Right forelimb (tissue), 1 donor: ENCODE measurements at places on chromosomes 16 and 17.

DNA sequence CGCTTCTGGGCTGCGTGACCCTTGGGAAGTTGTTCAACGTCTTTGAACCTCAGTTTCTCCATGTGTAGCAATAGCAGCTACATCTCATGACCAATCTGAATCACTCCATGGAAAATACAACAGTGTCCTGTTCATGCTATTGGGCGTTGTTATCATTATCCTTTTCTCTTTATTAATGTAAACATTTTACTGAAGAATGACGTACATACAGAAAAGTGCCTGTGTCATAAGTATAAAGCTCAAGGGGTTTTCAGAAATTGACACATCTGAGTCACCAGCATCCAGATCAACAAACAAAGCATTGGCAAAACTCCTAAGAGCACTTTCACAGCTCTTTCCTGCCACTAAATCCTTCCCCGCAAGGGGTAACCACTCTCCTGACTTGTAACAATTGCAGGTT, 438.4 kb downstream of the XYLT1 start:
- no peak for DNase-seq

- no peak for DNase-seq
These were observed 108.5 kb downstream of the SDK2 start for GRCh38 chr17:73535746-73536145.

DNA sequence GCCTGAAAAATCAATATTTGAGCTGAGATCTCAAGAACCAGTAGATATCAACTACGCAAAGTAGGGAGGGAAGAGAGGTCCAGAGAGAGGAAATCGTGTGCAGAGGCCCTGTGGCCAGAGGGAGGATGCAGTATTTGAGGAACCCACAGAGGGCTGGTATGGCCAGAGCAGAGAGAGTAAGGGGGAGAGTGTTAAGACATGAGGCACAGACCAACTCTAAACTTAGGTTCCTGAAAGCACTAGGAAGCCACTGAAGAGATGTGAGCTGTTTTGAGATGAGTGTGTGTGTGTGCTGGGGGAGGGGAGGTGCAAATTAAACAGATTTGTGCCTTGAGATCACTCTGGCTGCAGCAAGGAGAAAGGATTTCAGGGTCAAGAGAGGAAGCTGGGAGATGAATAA, 10.9 kb downstream of the SLC13A2 start:
- DNase-seq = no peak

DNA sequence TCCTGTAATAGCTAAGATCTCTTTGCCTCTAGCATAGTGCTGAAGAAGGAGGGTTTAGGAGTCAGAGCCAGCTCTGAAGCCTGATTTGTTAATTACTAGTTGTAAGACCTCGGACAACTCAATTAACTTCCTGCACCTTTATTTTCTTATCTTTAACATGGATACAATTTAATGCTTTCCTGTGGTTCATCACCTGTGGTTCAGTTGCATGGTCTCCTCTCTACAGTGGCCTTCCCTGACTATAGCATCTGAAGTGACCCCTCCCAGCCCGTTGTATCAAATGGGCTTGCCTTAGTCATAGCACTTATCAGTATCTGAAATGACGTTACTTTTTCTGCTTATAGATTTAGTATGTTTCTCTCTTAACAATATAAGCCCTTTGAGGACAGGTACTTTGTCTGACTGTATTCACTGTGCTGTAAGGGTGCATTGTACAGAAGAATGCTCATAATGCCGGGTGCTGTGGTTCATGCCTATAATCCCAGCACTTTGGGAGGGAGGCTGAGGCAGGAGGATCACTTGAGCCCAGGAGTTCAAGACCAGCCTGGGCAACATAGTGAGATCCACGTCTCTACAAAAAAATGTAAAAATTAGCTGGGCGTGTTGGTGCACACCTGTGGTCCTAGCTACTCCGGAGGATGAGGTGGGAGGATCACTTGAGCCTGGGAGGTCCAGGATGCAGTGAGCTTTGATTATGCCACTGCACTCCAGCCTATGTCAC, 2.6 kb upstream of the NDE1 start:
- no peak for DNase-seq

DNA sequence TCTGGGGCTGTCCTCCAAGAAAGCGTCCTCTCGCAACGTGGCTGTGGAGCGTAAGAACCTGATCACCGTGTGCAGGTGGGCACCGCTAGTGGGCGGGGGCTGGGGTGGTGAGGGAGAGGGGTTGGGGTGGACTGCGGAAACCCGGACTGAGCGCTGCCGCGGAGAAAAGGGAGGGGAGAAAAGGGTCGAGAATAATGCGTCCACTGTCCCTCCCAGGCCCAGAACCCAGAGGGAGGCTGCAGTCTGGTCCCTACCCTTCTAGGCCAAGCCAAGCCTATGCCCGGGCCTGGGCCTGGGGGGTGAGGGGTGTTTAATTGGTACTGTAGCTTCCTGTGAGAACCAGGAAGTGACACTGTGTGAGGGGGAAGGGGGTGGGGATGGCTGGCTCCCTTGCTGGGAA, 464 bp downstream of the RUNDC3A start:
- no peak for DNase-seq

DNA sequence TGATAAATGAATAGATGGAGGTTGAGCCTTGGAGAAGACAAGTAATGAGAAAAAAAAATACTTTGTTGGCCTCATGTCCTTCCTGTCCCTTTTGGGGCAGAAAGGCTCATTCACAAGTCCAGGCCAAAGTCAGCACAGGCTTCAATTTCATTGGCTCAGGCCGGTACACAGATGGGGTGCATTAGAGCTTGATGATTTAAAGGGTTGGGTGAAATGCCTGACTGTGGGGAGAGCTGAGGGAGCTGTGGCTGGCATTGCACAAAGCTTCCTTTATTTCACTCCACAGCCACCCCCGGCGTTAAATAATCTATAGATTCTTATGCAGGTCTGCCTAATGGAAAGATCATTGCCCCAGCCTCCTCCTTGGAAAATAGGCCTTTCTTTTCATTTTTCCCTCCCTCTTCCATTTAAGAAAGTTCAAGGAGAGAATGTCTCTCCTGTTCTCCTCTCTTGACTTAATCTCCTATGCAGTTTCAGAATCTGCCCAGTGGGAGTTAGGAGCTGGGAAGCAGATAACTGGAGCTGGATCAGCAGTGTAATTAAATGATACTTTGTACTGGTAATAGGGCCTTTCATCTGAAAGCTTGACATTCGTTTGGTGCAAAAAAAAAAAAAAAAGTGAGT, 24.4 kb downstream of the YPEL2 start:
- no peak for DNase-seq
